ENCODE measurements at places on chromosomes 11 and 22.

DNA sequence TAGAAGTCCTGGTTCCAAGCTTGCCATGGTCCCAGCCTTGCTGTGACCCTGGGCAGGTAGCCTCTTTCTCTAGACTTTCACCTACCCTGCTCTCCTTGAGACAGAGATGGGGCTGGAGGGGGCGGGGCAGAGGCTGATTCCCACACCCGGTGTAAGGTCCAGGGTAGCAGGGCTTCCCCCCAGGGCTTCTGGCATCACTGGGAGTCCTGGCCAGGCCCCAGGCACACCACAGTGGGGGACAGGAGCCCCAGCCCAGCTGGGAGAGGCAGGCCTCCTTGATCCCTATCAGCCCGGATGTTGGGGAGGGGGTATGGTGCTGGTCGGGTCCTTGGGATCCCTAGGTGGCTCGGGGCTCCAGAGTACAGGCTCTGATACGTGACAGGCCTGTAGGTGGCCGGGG is 1.7 kb upstream of the NUDT8 start:
- DNase-seq, result no peak

DNA sequence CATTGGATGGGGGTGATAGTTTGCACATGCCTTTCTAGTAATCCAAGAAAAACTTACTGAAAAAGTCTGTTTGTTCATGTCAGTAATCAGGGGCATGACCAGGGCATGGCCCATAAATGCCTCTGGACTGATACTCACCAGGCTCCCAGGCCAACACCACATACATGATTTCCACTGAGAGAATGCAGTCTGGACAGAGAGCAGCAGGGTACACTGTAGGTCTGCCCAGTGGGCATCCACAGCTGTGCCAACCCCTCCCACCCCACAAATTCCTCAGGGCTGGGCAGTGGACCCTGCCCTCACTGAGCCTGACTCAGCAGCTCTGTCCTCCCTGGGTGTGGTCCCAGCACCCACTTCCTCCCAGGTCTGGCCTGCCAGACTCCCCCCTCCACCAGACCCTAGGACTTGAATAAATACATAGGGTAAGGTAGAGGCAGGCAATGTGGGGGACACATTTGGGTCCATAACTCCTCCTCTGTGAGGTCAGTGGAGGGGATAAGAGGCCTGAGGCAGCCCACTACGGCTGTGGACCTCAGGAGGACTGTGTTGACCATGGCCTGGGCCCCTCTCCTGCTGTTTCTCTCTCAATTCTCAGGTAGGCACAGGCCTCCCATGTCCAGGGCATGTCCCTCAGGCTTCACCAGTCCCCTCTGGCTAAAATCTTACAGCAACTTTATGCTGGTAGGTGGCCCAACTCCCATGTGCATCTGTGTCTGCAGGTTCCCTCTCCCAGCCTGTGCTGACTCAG is 92.2 kb upstream of the TOP3B start:
- no peak for DNase-seq

DNA sequence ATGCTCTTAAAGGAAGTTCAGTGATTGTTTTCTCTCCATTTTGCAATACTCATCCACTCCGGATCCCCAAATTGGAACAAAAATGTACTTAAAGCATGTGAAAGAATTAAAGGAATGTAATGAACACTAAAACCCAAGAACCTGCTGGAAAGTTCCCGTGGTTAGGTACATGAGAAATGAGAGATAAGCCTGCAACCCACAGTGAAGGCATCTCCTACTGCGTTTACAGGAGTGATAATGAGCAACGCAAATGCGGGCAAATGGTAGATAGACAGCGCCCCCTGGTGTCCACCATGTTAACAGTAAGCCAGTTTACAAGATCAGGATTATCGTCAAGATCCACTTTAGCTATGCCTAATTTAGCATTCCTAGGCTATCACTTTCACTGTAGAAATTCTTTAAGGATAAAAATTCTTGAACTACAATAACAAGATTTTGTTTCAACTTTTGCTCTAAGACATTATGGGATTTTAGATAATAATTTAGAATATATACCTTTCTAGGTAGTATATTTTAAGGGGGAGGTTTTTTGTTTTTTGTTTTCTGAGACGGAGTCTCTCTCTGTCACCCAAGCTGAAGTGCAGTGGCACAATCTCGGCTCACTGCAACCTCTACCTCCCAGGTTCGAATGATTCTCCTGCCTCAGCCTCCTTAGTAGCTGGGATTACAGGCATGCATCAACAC is 29.9 kb downstream of the ALG9 start:
- peak; percentile 76 for DNase-seq

DNA sequence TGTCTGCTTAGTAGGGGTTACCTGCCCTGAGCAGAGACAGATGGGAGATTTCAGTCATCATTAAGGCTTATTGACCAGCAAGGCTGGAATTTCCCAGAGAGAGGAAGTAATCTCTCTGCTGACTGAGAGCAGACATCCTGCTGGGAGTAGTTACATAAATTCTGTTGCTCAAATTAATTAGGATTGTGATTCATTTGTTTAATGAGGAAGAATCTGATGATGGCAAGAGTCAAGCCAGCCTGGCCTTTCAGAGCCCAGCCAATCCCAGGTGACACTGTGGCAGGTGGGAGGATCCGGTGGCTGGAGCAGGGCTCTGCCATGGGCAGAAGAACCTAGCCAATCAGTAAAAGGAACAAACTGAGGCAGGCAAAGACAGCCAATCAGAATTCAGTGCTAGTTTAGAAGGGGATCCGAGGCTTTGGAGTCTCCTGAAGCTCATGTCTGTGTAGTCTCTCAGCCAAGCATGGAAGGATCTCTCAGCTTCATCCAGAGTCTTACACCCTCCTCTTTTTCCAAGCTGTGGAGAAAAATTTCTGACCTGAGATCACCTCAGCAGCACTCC is 61.2 kb upstream of the CHST1 start:
- DNase-seq, result no peak

GRCh38 chr11:16001899-16002426 is 354.4 kb downstream of the SOX6 start:
- DNase-seq, result no peak

Data from stimulated activated CD4-positive, alpha-beta T cell treated with anti-CD3 and anti-CD28 coated beads, Interleukin-2, amount 100 ng/mL, for 4 hours (primary cell).